ENCODE measurements at places on chromosomes 12 and 14.

DNA sequence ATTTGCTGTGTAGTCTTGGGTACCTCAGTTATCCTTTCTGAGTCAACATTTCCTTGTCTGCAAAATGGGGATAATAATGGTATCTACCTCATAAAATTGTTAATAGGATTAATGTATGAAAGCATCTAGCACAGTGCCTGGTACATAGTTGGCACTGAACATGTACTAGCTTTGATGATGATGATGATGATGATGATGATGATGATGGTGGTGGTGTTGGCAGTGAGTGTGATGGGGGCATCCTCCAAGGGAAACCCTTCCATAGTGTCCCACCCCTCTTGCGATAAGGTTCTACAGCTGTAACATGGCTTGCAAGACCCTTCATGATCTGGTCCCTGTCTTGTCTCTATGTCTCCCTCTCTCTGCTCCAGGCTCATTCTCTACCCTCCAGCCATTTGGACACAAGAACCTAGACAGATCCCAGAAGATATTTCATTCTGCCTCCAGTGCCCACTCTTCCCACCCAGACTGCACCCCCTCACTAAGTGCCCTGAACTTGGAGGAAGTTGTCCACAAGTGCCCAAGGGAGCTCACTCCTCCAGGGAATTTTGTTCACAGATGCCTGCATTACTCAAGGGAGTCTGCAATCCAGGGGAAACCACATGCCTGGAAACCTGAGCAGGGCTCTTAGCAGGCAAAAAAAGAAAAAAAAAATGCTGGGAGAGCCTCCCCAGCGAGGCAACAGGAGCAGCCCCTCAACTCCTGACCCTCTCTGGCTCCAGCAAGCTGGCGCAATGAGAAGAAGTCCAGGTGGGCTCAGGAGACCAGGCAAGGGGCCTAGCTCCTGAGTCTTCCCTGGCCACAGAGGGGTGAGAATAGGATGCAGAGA is 10.1 kb upstream of the BDKRB1 start:
- DNase-seq, result no peak

DNA sequence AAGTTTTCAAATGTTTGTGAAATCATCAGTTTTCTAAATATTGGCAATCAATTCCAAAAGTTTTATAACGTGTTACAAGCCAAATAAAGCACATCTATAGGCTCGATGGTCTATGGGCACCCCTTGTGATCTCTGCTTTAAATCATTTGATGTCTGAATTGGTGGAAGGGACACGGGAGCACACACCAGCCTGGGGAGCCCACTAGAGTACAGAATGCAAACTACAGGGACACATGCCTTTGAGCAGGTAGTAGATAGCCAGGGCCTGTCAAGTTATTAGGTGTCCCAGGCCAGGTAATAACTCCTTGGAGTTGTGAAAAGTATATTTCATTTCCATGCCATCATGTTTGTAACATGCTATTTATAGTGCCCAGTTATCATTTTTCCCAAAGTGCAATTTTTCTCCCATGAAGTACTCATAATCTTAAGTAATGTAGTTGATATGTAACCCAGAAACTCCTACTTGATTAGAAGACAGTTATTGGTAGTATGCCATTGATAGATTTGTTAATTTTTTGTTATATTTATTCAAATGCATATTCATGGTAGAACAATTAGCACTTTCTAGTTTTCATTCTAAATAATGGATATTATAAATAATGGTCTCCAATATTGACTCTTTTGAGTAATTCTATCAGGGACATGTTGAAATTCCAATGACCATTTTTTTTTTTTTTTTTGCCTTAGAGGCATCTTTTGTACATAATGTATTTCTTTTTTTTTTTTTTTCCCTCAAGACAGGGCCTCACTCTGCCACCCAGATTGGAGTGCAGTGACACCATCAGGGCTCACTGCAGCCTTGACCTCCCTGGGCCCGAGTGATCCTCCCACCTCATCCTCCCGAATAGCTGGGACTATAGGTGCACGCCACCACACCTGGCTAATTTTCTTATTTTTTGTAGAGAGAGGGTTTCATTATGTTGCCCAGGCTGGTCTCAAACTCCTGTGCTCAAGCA is 96.9 kb upstream of the FGD4 start:
- peak; percentile 21 for DNase-seq

GRCh38 chr14:74979442-74980397 is 23.0 kb upstream of the EIF2B2 start:
- no peak for DNase-seq

DNA sequence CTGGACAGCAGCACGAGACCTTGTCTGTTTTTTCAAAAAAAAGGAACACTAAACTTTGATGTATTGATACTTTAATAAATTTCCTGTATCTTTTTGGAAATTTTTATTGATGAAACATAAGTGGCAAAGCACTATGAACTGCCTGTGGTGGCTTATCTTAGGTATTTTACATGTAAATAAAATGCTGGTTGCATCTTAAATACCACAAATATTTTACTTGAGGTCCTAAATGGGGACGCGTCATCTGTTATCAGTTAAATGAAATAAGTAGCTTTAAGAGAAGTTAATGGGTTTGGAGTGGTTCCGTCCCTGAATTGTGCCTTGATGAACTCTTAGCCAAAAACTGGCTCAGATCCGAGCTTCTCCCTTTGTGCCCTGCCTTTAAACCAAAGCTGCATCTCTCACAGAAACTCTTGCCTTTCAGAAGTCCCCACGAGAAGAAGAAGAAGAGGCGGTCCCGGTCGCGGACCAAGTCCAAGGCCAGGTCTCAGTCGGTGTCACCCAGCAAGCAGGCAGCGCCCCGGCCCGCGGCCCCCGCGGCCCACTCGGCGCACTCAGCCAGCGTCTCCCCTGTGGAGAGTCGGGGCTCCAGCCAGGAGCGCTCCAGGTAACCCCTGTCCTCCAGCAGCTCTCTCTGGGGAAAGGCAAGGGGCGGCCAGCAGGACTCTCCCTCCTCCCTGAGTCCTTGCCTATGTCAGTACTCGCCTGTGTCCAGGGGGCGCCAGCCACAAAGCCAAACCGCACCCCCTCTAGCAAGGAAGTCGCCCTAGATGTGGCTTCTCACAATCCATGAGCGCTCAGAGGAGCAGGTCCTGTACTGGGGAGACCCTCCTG is 31.2 kb upstream of the MMP17 start:
- no peak for DNase-seq

GRCh38 chr12:111368291-111368787 is 556 bp downstream of the PHETA1 start:
- DNase-seq, result no peak

DNA sequence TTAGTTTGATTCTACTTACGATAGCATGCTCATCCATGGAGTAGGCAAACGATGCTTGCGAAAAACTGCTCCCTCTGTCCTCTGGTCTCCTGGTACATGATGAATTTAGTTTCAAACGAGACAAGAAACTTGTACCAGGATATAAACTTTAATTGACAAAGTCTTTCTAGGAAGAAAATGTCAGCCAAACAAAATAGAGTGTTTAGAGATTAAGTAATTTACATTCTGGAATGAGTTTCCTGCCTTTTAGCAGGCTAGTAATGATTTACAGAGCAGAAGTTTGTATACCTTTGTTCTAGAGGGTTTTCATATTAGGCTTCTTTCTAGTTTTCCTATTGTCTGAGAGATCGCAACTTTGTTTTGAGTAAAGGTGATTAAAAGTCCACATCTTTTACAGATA is 206.9 kb downstream of the RPL10L start:
- DNase-seq, result no peak

GRCh38 chr14:81485372-81485771 is 48.3 kb downstream of the SEL1L start:
- no peak for DNase-seq

DNA sequence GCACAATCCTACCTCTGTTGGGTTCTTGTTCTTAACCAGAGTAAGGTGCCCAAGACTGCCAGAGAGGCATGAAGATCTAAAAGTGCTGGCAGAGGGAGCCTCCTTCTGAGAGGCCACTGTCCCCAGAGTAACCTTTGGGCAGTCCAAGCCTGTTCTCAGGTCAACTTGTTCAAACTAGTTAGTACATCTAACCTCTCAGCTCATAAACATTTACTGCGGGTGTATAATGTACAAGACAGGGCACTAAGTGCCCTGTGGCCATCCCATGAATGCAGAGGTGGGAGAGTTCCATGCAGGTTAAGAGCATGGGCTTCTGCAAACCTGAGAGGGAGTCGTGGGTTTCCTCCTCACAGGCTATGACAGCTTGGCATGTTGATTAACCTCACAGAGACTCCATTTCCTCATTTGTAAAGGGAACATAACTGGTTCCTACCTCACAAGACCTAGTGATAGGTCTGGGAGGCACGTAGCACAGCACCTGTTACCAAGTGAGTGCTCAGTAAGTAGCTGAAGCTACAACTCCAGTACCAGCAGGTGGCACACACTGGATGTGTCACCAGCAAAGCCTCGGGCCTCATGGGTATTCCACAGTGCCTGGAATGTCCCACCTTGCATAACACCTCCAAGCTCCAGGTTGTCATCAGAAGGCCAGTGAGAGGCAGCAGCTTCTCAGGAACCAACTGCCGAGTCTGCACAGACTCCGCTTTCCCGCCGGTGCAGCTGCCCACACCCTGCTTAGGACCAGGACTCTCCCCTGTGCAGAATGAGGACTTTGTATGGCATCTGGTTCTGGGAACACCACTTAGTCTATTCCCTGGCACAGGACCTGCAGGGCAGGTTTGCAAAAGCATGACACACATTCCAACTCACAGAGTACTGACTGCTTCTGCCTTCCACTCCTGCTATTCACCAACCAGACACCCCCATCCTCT is 4.4 kb downstream of the VDR start:
- DNase-seq, result no peak

GRCh38 chr12:94516985-94517384 is 57.3 kb upstream of the CEP83 start:
- no peak for DNase-seq
